ENCODE measurements at places on chromosomes 12 and 14. TPM values are rescaled to one million over a fixed set of nuclear protein-coding genes. Genes with fewer than 3 reads are reported as not detected.

DNA sequence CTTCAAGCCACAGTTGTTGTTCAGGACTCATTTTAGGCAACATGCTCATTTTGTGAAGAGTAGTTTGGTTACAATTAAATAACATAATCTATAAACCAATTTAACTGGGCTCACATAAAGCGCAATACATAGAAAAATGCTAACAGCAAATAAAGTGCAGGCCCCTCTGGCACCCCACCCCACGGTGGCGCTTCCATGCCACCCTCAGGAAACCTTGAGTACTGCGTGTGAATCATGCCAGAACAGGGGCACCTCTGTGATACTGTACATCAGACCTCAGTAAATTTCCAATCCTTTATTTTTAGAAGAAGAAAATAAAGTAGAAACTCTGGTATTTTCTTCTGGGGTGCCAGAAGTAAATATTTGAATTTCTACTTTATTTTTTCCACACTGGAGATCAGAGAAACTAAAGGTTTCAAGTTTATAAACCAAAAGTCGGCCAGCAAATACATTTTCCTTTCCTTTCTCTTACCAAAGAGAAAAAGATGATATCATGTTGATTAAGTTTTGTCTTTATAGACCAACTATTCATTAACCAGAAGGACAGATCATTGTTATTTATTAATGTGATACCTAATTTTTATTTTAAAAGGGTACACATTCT is 316.8 kb downstream of the PAWR start:
- peak; percentile 19 for DNase-seq

- DNase-seq: no peak
Observed at GRCh38 chr12:88691811-88692210, 111.5 kb upstream of the KITLG start.

DNA sequence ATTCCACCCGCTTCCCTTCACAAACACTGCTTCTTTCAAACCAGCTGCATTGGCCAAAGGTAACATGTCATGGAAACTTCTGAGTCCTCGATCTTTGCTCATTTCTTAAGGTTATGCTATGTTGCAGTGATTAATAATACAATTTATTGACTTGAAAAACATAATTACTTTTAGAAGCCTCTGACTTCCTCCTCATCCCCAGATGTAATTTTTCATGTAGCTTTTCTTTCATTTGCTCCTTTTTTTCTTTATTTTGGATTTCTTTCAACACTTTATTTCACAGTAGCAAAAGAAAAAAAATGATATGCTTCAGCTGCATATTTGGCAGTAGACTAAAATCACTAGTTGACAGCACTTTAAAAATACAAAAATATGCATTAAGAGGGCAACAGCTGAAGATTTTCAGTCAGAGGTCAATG is 116.2 kb downstream of the LRRIQ1 start:
- no peak for DNase-seq

- DNase-seq: no peak
Observed at GRCh38 chr14:57699947-57700346, 165.9 kb downstream of the SLC35F4 start.

DNA sequence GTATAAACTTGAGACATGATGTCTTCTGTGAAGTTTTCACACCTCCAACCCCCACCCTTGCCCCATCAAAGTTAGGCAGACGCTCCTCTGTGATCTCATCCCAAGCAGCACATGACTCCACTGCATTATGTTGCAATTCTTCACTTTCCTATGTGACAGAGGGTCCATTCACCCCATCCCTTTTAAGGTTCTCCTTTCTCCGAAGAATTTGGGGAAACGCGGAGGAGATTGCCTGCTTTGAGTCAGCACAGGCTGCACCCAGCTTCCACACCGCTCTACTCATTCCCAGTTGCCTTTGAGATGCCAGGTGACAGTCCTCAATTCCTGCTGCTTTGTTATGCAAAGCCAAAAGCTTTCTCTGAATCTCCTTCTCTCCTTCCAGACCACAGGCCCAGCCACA is 61.8 kb downstream of the PHLDA1 start:
- DNase-seq: no peak

The ATL1 gene
- total RNA-seq: 0.93 TPM

- DNase-seq: no peak
Observed at GRCh38 chr12:109877504-109878246, 2.7 kb downstream of the GLTP start.

The SMCO3 gene
- total RNA-seq: not detected

Data from activated T-cell treated with anti-CD3 and anti-CD28 coated beads, Interleukin-2, amount 50 U/mL, for 72 hours (primary cell).